ENCODE measurements at places on chromosomes 5 and 9.

GRCh38 chr5:172509405-172509781 lies 55.1 kb upstream of the SH3PXD2B start:
- peaks cover 2% of the 10 kb centered on the region for H3K27me3 ChIP-seq
- DNase-seq, result no peak
- H3K27ac ChIP-seq, result no peak overlapping the region
- no peaks in the 10 kb centered on the region for H3K4me1 ChIP-seq

GRCh38 chr9:96505316-96505991 lies 55.5 kb downstream of the HABP4 start:
- no peak overlapping the region for H3K4me3 ChIP-seq
- no peaks in the 10 kb centered on the region for H3K27me3 ChIP-seq
- no peak overlapping the region for H3K27ac ChIP-seq

GRCh38 chr5:52521236-52521635 lies 266.5 kb upstream of the ITGA1 start:
- H3K36me3 ChIP-seq, result no peaks in the 10 kb centered on the region
- no peak overlapping the region for H3K4me3 ChIP-seq
- DNase-seq, result no peak

DNA sequence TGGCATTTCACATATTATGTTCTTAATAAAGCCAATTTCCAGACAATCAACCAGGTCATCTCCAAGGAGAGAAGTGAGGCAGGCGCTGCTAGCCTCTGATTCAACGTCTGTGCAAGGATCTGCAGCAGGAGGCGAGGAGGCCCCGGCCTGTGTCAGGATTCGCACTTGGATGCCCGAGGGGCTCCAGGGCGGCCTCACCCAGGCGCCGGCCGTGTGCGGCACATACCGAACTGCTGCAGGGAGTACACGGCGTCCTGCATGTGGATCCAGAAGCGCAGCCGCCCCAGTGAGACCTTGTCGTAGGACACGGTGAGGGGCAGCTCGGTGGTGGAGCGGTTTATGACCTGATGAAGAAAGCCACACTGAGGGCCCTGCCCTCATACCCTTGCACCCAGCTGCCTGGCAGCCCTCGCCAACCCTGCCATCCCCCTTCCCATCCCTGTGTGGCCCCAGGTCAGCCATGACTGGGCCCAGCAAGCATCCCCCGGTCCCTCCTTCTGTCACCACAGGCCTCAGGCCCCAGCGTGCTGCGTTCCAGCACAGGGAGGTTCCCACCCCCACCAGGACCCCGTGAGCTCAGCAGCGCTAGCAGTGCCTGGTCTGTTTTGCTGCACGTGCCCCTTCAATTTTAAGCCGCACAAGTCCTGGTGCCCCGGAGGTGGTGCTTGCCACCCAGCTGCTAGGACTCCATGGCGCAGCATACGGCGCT lies 9.9 kb downstream of the CLPTM1L start:
- no peak for DNase-seq
- no peaks in the 10 kb centered on the region for H3K4me1 ChIP-seq
- no peak overlapping the region for H3K27ac ChIP-seq

GRCh38 chr9:101977614-101978210 lies 239.3 kb upstream of the GRIN3A start:
- H3K27ac ChIP-seq, result no peak overlapping the region
- H3K4me3 ChIP-seq, result no peak overlapping the region
- no peaks in the 10 kb centered on the region for H3K4me1 ChIP-seq
- DNase-seq, result no peak
- no peaks in the 10 kb centered on the region for H3K36me3 ChIP-seq

DNA sequence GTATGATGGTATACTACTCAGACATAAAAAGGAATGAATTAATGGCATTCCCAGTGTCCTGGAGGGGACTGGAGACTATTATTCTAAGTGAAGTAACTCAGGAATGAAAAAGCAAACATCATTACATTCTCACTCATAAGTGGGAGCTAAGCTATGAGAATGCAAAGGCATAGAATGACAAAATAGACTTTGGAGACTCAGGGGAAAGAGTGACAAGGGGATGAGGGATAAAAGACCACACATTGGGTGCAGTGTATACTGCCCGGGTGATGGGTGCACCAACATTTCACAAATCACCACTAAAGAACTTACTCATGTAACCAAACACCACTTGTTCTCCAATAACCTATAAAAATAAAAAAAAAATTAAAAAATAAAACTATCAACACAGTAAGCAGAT lies 587.3 kb upstream of the RGMB start:
- H3K27me3 ChIP-seq, result no peaks in the 10 kb centered on the region
- DNase-seq, result no peak
- H3K4me3 ChIP-seq, result no peak overlapping the region

DNA sequence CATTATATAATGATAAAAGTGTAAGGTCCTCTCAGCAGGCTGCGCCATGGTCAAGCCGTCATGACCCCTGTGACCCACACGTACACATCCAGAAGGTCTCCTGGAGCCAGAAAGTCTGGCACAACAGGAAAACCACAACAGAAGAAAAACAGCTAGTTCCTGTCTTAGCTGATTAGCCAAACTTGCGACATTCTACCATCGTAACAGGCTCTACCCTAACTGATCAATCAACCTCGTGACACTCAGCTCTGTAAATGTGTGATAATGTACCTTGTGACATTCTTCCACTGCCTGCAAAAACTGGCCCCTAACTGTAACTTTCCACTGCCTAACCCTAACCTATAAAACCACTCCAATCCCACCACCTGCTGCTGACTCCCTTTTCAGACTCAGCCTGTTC lies 316.4 kb upstream of the TUSC1 start:
- H3K27me3 ChIP-seq, result no peaks in the 10 kb centered on the region
- no peak for DNase-seq
- no peaks in the 10 kb centered on the region for H3K4me1 ChIP-seq
- H3K27ac ChIP-seq, result no peak overlapping the region

DNA sequence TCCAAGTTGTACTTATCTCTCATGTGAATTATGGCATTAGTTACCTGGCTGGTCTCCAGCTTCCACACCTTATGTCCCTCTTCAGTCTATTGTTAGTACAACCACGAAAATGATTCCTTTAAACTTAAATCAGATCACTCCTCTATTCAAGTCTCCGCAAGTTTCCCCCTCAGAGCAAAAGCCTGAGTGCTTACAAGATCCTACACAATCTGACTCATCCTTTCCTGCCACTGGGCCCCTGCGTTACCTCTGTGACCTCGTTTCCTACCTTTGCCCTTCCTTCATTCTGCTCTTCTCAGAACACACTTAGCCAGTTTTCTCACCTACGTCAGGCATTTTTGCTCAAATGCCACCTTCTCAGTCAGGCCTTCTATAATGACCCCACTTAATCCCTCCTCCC lies 45.1 kb upstream of the GLIS3 start:
- H3K27me3 ChIP-seq, result no peaks in the 10 kb centered on the region
- H3K27ac ChIP-seq, result no peak overlapping the region
- DNase-seq, result no peak
- H3K36me3 ChIP-seq, result no peaks in the 10 kb centered on the region

GRCh38 chr5:117359895-117360294 lies 785.3 kb upstream of the SEMA6A start:
- no peak for DNase-seq
- no peak overlapping the region for H3K27ac ChIP-seq
- no peaks in the 10 kb centered on the region for H3K27me3 ChIP-seq
- no peak overlapping the region for H3K4me3 ChIP-seq

DNA sequence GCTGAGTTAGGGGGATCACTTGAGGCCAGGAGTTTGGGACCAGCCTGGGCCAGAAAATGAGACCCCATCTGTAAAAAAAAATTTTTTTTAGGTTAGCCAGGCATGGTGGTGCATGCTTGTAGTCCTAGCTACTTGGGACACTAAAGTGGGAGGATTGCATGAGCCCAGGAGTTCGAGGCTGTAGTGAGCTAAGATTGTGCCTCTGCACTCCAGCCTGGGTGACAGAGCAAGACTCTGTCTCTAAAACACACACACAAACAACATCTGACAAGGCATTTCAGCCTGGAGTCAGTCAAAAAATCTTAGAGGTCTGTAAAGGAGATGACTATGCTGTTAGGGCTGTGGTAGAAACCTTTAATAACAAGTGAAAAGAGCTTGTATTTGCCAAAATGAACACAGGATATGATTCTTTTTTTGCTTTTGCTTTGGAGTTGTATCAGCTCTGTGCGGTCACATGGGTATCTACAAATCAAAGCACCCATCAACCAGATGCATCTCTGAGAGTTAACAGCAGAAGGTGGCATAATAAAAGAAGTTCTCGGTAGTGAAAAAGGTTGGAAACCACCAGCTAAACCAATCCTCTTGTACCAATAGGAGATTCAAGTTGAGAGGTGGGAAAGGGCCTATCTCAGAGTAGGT lies 3.6 kb upstream of the PSMD5 start:
- DNase-seq, result no peak
- H3K27me3 ChIP-seq, result no peaks in the 10 kb centered on the region
- no peak overlapping the region for H3K27ac ChIP-seq
- H3K36me3 ChIP-seq, result peaks cover 6% of the 10 kb centered on the region

GRCh38 chr9:87531370-87532295 lies 34.0 kb downstream of the DAPK1 start:
- no peak overlapping the region for H3K27ac ChIP-seq
- DNase-seq, result no peak
- no peak overlapping the region for H3K4me3 ChIP-seq
- peaks cover 8% of the 10 kb centered on the region for H3K4me1 ChIP-seq
- no peaks in the 10 kb centered on the region for H3K27me3 ChIP-seq
- H3K36me3 ChIP-seq, result no peaks in the 10 kb centered on the region

DNA sequence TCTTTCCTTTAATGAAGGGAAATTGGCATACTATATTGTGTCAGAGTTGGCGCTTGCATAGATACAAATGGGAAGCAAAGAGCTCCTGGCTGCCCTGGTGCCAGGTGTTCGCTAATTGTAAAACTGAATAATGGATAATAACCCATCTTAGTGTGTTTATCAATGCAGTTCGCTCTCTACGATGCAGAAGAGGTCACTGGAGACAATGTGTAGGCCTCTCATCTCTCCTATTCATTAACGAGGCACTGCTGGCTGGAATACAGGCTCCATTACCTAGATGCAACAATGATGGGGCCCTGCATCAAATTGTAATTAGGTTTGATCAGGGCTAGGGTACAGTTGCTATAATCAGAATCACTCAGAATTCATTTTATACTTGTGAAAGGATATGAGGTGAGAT lies 171.0 kb downstream of the RMI1 start:
- H3K27ac ChIP-seq, result no peak overlapping the region
- no peak for DNase-seq
- no peak overlapping the region for H3K4me3 ChIP-seq

- H3K36me3 ChIP-seq, result no peaks in the 10 kb centered on the region
- no peaks in the 10 kb centered on the region for H3K27me3 ChIP-seq
- no peaks in the 10 kb centered on the region for H3K4me1 ChIP-seq
Measured at GRCh38 chr5:59449905-59450644, 443.5 kb downstream of the PDE4D start.

DNA sequence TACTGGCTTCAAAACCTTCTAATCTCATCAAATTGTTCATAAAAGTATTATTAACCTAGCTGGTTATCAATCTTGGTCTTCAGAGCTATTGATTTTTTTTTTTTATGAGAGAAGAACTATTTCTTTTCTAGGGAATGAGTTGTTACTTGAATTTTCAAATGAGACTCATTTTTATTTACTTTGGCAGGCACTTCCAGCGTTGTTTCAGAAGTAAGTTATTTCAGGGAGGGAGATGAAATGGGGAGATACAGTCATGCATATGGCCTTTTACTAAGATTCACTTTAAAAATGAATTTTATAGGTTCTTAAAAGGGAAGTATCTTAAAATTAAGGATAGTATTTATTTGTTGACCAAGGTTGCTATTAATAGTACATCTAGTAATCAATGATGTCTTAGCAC lies 129.6 kb downstream of the IZUMO3 start:
- H3K36me3 ChIP-seq, result no peaks in the 10 kb centered on the region
- H3K4me1 ChIP-seq, result no peaks in the 10 kb centered on the region

- no peaks in the 10 kb centered on the region for H3K4me1 ChIP-seq
- H3K27me3 ChIP-seq, result no peaks in the 10 kb centered on the region
- no peak for DNase-seq
- H3K4me3 ChIP-seq, result no peak overlapping the region
Measured at GRCh38 chr5:116605310-116606070, 30.9 kb upstream of the SEMA6A start.

GRCh38 chr9:137237759-137238726 lies 3.0 kb upstream of the TUBB4B start:
- H3K27me3 ChIP-seq, result no peaks in the 10 kb centered on the region
- H3K4me3 ChIP-seq, result no peak overlapping the region

DNA sequence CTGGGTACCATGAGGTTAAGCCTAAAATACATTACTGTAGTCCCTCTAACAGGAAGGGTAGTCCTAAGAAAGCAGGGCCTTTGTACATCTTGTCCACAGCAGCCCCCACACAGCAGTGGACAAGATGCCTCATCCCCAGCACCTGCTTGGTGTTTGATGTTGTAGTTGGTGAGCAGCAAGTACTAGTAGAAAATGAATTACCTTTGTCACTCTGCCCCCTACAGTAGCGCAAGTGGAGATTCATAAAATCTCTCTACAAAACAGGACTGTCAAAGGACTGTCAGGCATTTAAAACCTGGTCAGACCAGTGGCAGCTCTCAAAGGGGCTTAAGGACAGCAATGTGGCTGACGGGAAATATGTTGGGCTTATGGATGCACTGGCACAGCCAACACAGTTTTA lies 122.5 kb downstream of the TMEM174 start:
- no peak overlapping the region for H3K27ac ChIP-seq
- 0 out of 2 replicates have a peak, but pooled peaks cover 3% of the 10 kb centered on the region for H3K36me3 ChIP-seq
- no peak for DNase-seq
- peaks cover 61% of the 10 kb centered on the region for H3K27me3 ChIP-seq

DNA sequence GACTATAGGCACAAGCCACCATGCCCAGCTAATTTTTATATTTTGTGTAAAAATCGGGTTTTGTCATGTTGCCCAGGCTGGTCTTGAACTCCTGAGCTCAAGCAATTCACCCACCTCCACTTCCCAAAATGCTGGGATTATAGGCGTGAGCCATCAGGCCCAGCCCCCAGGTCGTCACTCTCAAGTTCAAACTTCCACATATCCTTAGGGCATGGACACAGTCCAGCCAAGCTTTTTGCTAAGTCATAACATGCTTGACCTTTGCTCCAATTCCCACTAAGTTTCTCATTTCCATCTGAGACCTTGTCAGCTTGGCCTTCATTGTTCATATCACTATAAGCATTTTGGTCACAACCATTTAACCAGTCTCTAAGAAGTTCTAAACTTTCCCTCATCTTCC lies 43.9 kb upstream of the ARAP3 start:
- DNase-seq, result no peak
- H3K4me3 ChIP-seq, result no peak overlapping the region
- no peak overlapping the region for H3K27ac ChIP-seq
- H3K36me3 ChIP-seq, result no peaks in the 10 kb centered on the region

DNA sequence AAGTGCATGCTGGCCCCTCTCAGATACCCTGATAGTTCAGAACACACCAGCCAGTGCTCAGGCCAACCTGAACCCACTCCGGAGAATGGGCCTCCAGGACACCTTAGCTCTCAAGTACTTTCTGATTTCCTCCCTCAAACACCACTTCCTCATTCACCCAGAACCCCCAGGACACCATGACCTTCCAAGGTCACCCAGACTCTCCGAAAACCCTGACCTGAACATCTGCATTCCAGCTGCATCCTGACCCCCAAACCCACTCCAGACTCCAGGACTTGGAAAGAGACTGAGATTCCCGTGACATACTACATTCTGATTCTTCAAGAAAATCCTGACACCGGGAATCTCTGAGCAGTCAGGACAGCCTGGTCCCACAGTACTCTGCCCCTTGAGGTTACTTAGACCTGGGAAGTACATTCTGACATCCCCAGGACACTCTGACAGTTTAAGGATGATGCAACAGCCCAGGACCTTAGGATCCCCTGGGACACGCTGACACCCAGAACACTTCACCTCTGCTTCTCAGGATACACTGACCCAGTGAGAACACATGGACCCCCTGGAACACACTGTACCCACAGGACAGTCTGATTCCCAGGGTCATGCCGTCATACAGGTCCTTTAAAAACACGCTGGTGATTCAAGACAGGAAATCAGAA lies 747 bp upstream of the PROP1 start:
- peaks cover 10% of the 10 kb centered on the region for H3K4me1 ChIP-seq
- no peak for DNase-seq
- H3K36me3 ChIP-seq, result no peaks in the 10 kb centered on the region
- H3K27ac ChIP-seq, result no peak overlapping the region
- H3K4me3 ChIP-seq, result no peak overlapping the region

Data from H1 (cell line).